Stimulated activated CD8-positive, alpha-beta memory T cell treated with anti-CD3 and anti-CD28 coated beads, Interleukin-2, amount 100 ng/mL, for 1 hour (primary cell): ENCODE measurements at places on chromosomes 5 and 9.

- DNase-seq = no peak
Measured at GRCh38 chr5:93875693-93876092, 134.3 kb upstream of the POU5F2 start.

- DNase-seq = no peak
Measured at GRCh38 chr9:98488571-98489312, 220.0 kb downstream of the GABBR2 start.

- DNase-seq = no peak
Measured at GRCh38 chr9:119941091-119941490, 571.9 kb upstream of the BRINP1 start.

DNA sequence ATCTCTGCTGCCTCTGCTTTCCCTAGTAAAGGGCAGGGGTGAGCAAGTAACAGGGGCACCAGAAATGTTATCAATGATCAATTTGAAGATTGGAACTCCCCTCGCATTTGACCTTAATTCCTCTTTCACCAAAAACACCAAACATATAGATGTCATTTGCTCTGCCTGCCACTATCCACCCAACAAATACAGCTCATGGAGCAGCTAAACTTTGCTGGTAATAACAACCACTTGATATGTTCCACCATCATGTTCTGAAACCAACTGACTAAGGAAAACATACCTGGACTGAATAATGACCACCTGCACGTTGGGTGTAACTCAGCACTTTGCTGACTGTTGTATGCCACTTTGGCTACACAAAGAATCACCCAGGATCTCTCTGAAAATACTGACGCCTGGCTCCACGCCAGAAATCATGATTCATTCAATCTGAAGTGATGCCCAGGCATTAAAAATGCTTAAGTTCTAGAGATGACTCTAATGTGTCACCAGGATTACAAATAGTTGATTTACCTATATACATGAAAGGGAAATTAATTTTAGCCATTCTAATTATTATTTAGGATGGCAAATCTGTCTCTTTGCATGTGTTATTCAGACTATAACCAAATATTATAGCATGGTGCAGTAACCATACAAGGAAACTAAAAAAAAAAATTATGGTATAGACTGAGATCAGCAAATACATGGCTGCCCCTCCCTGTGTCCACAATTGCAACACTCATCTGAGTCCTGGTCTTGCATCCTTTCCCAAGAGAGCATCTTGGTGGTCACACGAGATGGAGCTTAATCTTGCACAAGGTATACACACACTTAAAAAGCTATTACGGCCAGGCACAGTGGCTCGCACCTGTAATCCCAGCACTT, 43.1 kb upstream of the TTC39B start:
- DNase-seq = no peak

GRCh38 chr5:135990528-135991255, 35.9 kb upstream of the LECT2 start:
- no peak for DNase-seq

- no peak for DNase-seq
Measured at GRCh38 chr5:32309761-32310160, 3.0 kb downstream of the MTMR12 start.

DNA sequence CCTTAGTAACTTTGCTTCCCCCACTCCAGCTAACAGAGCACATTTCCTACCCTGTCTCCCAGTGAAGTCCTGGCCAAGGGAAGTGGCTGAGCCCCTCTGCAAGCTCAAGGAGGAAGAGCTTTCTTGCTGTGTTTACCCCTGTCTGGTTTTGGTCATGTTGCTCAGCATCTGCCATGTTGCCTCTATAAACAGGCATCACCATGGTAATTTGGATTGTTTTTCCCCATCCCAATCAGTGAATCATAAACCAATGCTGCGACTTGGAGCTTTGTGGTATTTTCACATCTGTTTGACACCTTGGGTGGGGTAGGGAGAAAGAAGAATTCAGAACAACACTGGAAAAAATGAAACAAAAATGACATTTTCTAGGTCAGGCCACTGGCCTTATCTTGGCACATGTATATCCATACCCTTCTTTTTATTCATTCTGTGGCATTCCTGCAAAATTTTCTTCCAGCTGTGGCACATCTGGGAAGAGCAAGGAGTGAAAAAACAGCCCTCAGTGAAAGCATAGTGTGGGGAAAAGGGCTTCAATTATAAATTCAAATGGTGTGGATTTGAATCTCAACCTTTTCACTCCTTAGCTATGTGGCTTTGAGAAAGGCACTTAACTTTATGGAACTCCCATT, 42.5 kb downstream of the SLIT3 start:
- no peak for DNase-seq

DNA sequence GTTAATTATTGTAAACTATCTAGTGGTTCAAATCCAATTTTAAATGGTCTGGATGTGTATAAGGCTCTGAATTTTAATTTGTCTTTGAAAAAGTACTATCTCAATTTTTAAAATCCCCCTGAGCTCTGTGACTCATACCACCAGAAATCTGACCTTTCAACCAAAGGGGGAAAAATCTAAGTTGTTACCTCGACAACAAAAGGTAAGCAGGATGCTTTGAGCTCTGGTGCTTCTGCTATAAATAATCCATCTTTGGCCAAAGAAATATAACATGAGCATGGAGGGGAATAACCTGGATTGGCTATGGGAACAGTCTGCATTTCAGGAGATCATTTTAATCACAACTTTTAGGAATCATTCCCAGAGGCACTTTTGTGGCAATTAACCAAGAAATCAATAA, 76.3 kb upstream of the PCSK1 start:
- no peak for DNase-seq

DNA sequence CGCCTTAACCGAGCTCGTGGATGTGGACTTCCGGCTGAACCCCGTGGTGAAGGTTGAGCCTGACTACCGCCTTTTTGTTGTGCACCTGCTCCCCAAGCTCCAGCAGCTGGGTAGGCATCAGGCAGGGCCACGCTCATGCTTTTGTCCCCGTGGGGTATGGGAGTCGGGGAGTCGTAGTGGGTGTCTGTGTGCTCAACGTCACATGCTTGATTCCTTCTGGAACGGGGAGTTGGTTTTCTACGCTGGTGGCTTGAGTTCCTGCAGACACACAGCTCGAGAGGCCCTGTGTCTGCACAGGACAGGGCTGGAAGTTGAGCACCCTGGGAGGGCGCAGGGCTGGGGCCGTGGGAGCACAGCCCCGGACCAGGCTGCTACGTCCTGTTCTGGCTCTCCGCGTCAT, 8.0 kb downstream of the CEP72 start:
- no peak for DNase-seq

GRCh38 chr5:86786955-86787354, 169.2 kb downstream of the COX7C start:
- DNase-seq = no peak

DNA sequence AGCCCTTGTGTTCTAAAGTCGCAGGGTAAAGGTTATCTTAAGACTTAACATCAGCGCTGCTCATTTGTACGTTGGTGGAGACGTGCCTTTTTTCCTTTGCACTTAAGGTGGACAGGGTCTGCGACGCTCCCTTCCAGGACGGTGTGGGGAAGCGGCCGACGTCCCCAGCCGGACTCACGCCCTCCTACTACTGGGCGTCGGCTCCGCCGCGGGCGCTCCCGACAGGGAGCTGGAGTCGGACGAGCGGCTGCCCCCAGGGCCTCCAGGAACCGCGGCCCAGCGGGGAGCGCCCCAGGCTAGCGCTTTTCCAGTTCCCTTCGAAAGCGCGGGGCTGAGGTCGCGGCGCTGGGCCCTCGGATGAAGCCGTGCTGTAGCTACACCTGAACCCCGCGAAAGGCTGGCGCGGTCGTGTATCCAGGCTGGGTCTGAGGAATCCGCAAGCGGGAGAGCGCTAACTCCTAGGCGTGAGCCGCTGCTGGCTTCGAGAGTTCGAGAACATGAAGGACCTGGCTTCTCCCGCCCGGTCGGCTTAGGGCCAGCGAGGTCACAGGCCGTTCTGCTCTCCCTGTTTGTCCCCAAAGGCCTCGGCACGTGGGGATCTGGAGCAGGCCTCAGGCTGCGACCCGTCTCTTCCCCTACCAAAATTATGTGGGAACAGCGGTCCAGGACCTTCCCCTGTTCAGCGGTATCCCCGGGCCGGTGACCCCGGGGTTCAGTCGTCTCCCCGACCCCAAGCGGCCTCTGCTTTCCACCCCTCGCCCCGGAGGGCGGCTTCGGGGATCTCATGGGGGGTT, 3.8 kb upstream of the DMRT3 start:
- DNase-seq = no peak

DNA sequence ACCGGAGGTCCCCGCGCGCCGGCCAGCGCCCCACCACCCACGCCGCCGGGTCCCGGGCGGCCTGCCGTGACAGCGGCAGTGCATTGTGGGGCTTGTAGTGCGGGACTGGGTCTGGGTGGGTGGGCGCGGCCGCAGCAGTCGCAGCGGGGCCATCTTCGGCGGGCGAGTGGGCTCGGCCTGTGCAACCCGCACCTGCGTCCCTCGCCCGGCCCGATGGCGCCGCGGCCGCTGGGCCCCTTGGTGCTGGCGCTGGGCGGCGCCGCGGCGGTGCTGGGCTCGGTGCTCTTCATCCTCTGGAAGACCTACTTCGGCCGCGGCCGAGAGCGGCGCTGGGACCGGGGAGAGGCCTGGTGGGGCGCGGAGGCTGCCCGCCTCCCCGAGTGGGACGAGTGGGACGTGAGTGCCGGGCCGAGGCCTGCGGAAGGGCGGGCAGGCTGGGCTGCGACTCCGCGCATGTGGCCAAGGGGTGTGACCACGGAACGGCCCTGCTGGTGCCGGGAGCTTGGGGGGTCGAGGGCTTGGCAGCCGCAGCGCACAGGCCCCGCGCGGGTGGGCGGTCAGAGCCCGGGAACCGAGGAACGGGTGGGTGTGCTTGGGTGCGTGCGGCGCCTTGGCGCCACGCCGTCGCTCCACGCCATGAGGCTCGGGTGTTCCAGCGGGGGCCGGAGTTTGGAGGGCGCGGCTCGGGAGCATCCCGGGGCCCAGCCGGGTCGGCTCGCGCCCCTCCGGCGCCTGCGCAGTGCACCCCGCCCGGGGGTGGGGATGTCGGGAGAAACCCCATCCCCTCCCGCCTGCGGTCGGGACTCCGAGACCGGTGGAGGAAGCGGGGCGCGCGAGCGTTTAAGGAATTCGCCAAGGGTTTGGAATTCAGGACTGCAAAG, at the start of gene ARL10:
TSS of gene ARL10 (plus strand) at position 137 of the 881 bp plus-strand sequence. CDS start at position 214, 77 bp downstream.
- DNase-seq = peak; percentile 14

GRCh38 chr5:20556115-20556763, 568.2 kb upstream of the CDH18 start:
- no peak for DNase-seq

- no peak for DNase-seq
Measured at GRCh38 chr5:127400946-127401670, 110.5 kb downstream of the MEGF10 start.

- DNase-seq = no peak
Measured at GRCh38 chr5:124481419-124481818, 265.0 kb downstream of the ZNF608 start.

DNA sequence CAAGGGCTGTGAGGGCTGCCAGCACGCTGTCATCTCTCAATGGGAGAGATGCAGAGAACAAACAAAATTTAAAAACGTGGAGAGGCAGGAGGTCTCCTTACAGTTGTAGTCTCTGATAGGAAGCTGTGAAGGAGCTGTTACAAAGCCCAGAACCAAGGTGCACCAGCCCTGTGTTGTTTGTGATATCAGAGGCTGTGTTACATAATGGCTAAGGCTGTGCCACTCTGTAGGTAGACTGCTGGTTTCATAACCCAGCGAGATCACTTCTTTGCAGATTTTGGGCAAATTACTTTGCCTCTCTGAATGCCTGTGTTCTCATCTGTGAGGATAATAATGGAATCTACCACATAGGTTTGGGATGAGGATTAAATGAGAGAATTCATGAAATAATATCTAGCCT, 1480.7 kb upstream of the WWC1 start:
- DNase-seq = no peak

DNA sequence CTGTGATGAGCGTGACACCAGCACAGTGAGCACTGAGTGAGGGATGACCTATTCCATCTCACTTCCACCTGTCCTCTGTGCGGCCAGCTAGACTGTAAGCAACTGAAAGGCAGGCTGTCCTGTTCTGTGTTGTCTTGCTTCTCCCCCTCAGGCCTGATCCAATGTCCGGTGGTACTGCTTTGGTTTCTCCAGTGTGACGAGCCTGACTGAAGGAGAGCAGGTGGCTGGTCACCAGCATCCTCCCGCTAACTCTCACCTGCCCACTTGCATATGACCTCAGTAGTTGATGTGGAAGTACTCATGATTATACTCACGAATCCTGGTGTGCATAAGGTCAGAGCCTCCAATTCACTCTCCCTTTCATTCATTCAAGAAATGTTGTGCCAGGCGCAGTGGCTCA, 2.4 kb upstream of the SLC27A4 start:
- no peak for DNase-seq

- no peak for DNase-seq
Measured at GRCh38 chr9:15295761-15296405, 11.1 kb downstream of the TTC39B start.

DNA sequence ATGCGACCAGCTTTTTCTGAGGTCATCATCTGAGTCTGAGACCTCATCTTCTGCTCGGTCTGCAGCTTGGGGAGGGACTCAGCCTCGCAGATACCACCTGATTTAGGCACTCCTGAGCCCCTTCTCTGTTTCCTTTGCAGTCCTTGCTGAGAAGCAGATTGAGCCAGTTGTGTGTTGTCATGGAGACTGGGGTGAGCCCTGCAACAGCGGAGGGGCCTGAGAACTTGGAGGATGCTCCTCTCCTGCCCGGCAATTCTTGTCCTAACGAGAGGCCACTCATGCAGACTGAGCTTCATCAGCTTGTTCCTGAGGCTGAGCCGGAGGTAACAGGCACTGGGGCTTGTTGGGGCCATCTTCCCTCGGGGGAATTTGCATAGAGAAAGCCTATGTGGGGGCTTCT, 19.2 kb downstream of the TEX53 start:
- DNase-seq = no peak

DNA sequence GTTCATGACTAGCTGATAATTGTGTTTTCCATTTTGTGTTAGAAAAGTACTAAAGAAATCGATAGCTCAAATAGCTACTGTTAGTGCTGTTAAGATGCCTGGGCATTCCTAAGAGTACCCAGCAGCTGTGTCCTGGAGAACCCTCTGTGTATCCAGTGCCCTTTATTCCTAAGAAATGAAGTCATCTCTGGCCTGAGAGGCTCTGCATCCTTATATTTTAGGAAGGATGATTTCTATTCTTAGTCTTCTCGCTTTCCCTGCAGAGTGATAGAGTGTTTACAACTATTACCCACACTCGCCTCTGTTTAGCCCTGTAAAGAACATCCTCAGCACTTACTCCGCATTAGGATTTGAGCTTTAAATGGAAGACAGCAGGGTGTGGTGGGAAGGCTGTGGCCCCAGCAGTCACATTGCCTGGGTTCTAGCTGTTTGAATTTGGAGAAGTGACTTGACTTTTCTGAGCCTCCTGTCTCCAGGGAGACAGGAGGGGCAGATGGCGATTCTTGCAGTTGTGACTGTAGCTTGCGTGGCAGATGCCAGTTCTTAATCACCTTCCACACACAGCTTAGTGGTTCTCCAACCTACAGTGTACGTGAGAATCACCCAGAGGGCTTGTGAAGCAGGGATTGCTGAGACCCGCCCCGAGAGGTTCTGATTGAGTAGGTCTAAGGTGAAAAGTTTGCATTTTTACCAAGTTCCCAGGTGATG, 177.2 kb upstream of the PITX1 start:
- DNase-seq = no peak

DNA sequence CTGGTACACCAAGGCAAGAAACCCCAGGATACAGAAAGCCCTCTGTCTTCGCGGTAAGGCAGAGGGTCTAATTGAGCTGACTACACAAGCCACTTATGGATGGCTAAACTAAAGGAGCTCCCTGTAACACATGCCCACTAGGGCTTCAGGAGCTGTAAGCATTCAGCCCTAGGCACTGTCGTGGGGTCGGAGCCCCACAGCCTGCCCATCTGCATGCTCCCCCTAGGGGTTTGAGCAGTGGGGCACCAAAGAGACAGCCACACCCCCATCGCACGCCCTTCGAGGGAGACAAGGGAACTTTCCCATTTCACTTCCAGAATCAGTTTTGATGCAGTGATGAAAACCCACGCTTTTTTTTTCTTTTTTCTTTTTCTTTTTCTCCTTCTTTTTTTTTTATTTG, 11.0 kb upstream of the MTMR12 start:
- DNase-seq = no peak
